ENCODE measurements at places on chromosomes 4 and X. TPM values are rescaled to one million over a fixed set of nuclear protein-coding genes. Genes with fewer than 3 reads are reported as not detected.

DNA sequence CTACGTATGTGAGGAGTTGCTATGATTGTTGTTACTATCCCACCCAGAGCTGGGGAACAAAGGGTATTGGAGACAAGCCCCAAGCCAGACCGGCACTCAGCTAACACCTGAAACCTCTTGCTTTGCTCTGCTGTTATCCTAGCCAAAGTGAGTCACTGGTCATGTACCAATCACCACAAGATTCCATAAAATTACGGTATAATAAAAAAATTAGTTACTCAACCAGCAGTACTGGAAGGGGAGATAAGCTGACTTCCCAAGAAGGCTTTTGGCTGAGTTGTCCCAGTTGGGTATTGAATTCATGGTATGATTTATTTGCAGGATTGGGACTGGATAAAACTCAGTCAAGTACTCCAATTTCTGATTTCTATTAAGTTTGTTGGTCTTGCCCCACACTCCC is 5.3 kb downstream of the EDA2R start:
- no peak overlapping the region for H3K4me3 ChIP-seq
- H3K27me3 ChIP-seq = no peaks in the 10 kb centered on the region
- H3K36me3 ChIP-seq = no peaks in the 10 kb centered on the region
- no peak overlapping the region for H3K27ac ChIP-seq

FAM184B gene
- not detected for total RNA-seq

RELL1 gene
- 24.3 TPM for total RNA-seq

DNA sequence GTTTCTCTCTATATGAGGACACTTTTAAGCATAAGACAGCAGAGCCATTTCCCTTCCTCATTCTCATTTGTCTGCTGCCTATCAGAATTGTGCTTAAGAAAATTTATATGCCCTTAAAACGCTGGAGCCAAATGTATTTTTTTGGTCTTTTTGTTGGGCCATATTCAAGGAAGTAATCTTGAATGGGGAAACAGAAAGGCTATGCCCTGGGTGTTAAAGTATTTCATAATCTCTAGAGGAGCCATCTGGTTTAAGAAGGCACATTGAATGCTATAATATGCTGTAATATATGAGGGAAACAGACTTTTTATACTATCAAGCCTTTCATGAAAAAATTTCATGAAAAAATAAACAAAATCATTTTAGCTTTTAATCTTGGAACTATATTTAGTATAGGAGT is 4.3 kb downstream of the DMD start:
- H3K4me1 ChIP-seq = no peaks in the 10 kb centered on the region
- H3K4me3 ChIP-seq = no peak overlapping the region
- H3K27me3 ChIP-seq = no peaks in the 10 kb centered on the region
- H3K27ac ChIP-seq = no peak overlapping the region

DUSP9 gene
- total RNA-seq = not detected

PHEX gene
- total RNA-seq = 1.0 TPM

CT45A2 gene
- total RNA-seq = not detected

- H3K27ac ChIP-seq = no peak overlapping the region
- no peak overlapping the region for H3K4me3 ChIP-seq
- no peaks in the 10 kb centered on the region for H3K4me1 ChIP-seq
- DNase-seq = no peak
- H3K36me3 ChIP-seq = no peaks in the 10 kb centered on the region
These were observed 9.2 kb upstream of the GPC3 start for GRCh38 chrX:133994576-133994975.

- no peak overlapping the region for H3K27ac ChIP-seq
- no peak overlapping the region for H3K4me3 ChIP-seq
- no peak for DNase-seq
- no peaks in the 10 kb centered on the region for H3K36me3 ChIP-seq
- H3K27me3 ChIP-seq = peaks cover under 1% of the 10 kb centered on the region
These were observed 67.0 kb upstream of the MSX1 start for GRCh38 chr4:4792466-4792865.

- no peak overlapping the region for H3K27ac ChIP-seq
- H3K4me3 ChIP-seq = no peak overlapping the region
- DNase-seq = no peak
- no peaks in the 10 kb centered on the region for H3K4me1 ChIP-seq
- H3K36me3 ChIP-seq = no peaks in the 10 kb centered on the region
These were observed 182.1 kb downstream of the EVC2 start for GRCh38 chr4:5526080-5526846.

F8A2 gene
- total RNA-seq = not detected

GRCh38 chrX:84118315-84118714 is 69.7 kb downstream of the RPS6KA6 start:
- no peaks in the 10 kb centered on the region for H3K27me3 ChIP-seq
- H3K4me3 ChIP-seq = no peak overlapping the region

DNA sequence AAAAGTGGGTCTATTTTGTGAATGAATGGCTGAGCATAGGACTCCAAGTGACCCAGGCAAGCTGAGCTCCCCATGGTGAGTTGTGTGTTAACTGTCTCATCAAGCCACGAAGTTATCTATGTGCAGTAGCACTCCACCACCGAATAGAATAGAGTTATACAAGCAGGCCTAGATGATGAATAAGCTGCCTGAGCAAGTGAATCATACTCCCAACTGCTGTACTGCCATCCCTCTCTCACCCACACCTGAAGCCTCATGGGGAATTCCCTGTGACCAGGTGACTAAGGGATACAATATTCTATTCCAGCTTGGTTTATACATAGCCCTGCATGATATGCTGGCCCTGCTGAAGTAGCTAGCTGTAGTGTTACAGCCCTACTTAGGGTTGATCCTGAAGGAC is 38.7 kb downstream of the KDM5C start:
- H3K27me3 ChIP-seq = no peaks in the 10 kb centered on the region
- no peaks in the 10 kb centered on the region for H3K4me1 ChIP-seq
- H3K27ac ChIP-seq = no peak overlapping the region
- no peak for DNase-seq

- no peak overlapping the region for H3K27ac ChIP-seq
- no peak for DNase-seq
- no peak overlapping the region for H3K4me3 ChIP-seq
- H3K4me1 ChIP-seq = no peaks in the 10 kb centered on the region
- no peaks in the 10 kb centered on the region for H3K27me3 ChIP-seq
These were observed 24.5 kb upstream of the SORBS2 start for GRCh38 chr4:185836241-185837084.

BCORL1 gene
- total RNA-seq = 5.5 TPM

- no peaks in the 10 kb centered on the region for H3K36me3 ChIP-seq
- H3K27ac ChIP-seq = no peak overlapping the region
- no peaks in the 10 kb centered on the region for H3K4me1 ChIP-seq
- H3K27me3 ChIP-seq = no peaks in the 10 kb centered on the region
- no peak for DNase-seq
These were observed 103.9 kb downstream of the SLC10A7 start for GRCh38 chr4:146417822-146418221.
